NCI-H1105 (cell line): ENCODE measurements at places on chromosomes 1 and 21.

DNA sequence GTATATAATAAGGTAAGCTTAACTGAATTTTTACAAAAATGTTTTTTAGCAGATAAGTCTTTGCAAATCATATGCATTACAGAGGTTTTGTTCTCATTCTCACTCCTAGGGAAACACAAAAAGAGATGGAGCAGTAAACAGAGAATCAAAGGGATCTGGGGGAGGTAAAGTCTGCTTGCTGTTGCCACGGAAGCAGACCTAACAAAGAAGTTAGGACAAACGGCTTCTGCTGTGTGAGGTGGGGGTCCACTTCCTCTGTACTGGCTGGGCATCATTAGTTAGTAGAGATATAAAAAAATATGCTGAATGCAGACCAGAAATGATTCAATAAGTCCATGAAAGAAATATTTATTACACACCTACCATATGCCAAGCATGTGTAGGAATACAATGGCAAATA, 34.2 kb downstream of the GJA5 start:
- no peak for DNase-seq

DNA sequence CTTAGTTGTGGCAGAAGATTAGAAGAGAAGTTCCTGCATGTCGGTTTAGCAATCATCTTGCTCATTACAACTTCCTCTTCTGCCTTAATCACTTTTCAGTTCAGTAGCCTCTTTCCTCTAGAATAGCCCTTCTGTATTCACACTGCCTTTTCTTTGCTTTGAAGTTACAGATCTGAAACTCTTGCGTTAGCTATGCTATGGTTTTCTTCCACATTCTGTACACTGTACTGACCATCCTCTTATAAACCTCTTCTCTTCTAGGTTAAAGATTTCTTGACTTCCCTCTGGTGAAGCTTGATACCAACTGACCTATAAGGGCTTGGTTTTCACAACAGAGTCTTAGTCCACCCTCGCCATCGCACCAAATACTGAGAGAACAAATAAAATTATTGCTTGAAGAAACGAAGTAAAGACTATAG, 35.0 kb downstream of the C21orf91 start:
- no peak for DNase-seq

DNA sequence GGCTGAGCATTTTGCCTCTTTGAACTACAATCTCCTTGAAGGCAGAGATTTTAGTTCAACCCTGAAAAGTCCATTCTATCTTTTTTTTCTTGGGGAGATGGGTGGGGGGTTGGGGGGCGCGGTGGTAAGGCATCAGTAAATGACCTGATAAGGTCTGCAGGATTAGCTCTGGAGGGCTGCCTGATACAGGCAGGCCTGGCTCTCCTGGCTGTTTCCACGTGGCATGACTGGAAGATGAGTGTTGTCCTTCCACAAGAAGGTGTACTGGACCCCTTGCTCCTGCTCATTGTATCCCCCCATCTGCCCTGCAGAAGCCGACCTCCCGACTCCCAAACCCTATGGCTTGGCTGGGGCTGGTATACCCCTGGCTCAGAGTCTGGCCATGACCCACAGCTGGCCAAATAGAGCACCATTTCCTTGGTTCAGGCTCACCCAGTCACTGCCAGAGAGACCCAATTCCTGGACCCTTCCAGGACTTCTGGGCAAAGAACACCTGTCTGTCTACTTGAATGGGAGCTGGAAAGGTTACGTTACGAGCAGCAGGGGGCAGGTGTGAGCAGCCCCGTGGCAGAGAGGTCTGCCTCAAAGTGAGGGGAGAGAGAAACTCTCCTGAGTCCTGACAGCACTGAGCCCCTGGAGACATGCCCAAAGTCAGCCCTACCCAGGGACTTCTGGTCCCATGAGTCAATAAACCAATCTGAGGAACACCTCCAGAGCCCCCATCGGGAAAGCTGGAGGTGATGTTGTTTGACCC, 17.0 kb downstream of the DHRS3 start:
- DNase-seq, result no peak

DNA sequence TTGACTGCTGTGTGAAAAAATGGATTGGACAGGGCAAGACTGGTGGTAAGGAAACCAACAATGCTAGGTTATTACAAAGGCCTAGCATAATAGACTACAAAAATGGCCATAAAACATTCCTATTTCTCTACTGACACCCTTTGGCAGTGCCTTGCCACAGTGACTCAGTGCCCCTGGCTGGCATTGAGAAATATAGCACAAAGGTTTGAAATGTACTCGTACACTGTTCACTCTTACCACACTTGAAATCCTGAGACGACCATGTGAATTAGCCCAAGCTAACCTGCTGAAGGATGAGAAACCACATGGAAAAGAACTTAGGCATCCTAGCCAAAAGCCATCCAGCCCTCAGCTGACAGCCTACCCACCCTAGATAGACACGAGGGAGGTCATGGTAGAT, 149.8 kb upstream of the PALMD start:
- no peak for DNase-seq

DNA sequence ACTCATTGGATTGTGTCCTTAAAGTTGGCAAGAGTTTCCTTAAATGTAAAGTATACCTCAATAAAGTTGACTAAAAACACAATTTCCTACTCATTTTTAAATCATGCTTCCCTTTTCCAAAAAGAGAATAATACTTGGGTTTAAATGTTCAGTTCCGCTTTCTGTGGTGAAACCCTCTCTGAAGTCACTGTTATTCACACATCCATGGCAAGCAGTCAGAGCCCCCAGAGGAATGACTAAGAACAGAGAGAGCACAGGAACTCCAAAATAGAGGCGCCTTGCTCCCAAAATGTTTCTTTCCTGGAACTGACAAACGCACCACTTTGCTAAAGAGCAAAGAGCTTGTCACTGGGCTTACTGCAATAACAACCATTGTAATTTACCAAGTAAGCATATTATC, 142.5 kb downstream of the TIAM1 start:
- DNase-seq, result no peak

DNA sequence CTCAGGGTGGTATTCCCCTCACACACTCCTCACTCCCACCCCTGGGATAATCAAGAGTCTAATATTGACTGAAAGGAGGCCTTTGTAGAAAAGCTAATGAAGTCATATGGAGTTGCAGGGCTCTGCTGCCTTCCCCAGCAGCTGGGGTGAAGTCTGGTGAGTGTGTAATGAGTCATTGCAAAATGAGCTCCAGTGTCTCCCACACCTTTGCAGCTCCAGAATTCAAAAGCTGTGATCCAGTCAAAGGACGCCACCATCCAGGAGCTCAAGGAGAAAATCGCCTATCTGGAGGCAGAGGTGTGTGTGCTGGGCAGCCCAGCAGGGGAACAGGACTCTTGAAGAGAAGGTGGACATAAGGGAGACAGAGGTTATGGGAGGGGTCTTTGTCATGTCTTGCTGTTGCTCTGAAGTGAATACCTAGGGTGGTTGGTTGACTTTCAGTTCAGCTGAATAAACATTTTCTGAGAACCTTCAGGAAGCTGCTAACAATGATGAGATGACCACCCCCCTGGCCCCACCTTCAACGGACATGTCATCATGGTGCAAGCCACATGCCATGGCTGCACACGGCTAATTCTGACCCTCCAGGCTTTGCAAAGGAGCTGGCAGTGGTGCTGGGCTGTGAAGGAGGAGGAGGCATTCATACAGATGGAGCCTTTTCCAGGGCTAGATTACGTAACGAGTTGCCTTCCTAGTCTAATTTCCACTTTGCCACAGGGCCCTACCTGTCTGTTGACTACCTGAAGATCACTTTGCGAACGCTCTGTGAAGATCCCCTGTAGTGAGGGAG, 32.2 kb upstream of the SNX27 start:
- DNase-seq, result no peak

- no peak for DNase-seq
Observed at GRCh38 chr1:44598167-44598566, 76.1 kb downstream of the TMEM53 start.

DNA sequence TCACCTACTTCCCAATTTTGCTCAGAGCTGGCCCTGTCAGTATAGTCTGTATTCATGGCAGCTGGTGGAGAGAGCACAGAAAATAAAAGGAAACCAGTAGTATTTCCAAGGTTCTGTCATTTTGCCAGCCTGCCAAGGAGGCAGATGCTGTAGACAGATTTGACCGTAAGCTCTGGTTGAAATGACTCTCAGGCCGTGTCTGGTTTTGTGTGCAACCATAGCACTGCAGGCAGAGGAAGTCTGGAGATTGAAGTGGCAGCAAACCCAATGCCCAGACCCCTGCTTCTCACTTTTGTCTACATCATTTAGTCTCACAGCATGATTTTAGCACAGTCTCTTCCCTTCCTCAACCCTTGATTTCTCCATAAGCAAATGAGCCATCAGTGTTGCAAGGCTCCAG, 291.7 kb downstream of the PAPPA2 start:
- DNase-seq, result no peak

GRCh38 chr21:24316277-24316922, 1290.9 kb downstream of the MRPL39 start:
- no peak for DNase-seq

DNA sequence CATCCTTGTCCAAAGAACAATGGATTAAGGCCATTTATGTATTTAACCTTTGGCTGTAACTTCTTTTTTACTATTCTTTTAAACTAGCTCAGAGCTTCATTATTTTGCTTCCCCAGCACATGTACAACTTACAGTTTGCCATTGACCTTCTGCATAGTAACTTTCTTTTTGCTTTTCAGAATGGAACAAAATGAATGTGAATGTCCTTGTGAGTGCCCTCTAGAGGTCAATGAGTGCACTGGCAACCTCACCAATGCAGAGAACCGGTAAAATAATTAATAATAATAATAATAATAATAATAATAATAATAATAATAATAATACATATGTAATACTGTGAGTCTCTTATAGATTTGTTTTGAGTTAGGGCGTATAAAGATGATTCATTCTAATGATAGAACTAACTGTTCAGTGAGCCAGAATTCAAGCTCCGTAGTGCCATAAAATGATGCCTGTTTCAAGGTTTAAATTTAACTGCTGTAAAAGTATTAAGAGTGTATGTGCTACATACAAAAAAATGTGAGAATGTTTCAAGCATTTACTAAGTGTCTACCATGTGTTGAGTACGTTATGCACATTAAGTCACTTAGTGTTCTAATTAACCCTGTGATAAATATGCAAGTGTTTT, 69.0 kb upstream of the RAVER2 start:
- DNase-seq, result no peak

GRCh38 chr21:36134803-36135390, at the start of gene CBR3:
CBR3 (plus strand) TSS chr21:36135079; CDS start chr21:36135193, 114 bp downstream.
- DNase-seq, result no peak

- no peak for DNase-seq
Observed at GRCh38 chr1:47469390-47469759, 31.5 kb downstream of the FOXD2 start.

GRCh38 chr1:213571419-213571818, 416.4 kb upstream of the PROX1 start:
- no peak for DNase-seq

DNA sequence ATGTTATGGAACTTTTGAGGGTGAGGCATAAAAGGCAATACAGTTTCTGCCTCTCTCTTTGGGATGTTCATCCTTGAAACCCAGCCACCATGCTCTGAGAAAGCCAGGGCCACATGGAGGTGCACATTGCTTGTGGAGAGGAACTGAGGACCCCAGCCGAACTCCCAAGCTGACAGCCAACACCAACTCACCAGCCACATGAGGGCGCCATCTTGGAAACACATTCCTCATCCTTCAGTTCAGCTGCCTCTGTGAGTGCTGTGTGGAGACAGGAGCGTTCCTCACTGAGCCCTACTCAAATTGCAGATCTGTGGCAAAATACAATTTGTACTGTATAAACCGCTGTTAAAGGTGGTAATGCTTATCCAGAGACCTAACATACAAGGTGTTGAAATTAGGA, 137.5 kb downstream of the GABPA start:
- DNase-seq, result no peak

DNA sequence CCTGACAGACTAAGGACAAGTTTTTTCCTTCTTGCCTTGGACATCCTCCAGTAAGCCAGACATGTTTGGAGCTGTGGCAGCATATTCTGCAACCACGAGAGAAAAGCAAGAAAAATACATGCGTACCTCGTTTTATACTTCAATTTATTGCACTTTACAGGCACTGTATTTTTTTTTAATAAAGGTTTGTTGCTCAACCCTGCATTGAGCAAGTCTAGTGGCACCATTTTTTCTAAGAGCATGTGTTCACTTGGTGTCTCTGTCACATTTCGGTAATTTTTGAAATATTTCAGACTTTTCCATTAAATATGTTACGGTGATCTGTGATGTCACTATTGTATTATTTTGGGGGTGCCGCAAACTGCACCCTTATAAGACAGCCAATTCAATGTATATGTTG, 2.1 kb upstream of the SSX2IP start:
- DNase-seq, result no peak

- peak; percentile 83 for DNase-seq
Observed at GRCh38 chr1:89632657-89633247, at the start of gene LRRC8C. LRRC8C (plus strand) TSS chr1:89633120; CDS start chr1:89686474, 53,354 bp downstream.

GRCh38 chr1:12232221-12232620, 2.4 kb downstream of the VPS13D start:
- DNase-seq, result no peak

DNA sequence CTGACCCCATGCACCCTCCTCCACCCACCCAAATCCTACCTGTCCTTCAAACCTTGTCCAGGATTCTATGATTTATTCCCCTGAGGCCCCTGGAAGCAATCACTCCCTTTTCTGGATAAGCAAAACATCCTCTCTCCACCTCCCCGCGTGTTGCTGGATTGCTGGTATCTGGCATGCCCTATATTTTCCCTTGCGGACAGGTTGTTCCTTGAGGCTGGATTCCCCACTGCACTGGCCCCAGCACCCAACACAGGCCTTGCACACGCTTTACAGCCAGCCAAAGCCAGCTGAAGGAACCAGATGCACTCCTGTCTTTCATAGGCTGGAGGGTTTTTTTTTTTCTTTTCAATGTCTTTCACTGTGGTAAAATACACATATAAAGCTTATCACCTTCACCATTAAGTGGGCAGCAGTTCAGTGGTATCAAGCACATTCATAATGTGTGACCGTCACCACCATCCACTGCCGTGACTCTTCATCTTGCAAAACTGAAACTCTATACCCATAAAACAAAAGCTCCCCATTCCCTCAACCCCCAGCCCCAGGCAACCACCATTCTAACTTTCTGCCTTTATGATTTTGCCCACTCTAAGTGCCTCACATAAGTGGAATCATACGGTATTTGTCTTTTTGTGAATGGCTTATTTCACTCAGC, 50.9 kb downstream of the TOR1AIP2 start:
- DNase-seq, result no peak

GRCh38 chr1:172821609-172822274, 162.8 kb downstream of the FASLG start:
- no peak for DNase-seq

GRCh38 chr1:231020816-231021215, 19.2 kb downstream of the FAM89A start:
- DNase-seq, result no peak

GRCh38 chr1:7152655-7153054, 367.4 kb downstream of the CAMTA1 start:
- DNase-seq, result no peak

GRCh38 chr21:29349702-29350101, 51.0 kb downstream of the BACH1 start:
- peak; percentile 8 for DNase-seq

GRCh38 chr1:15350551-15351200, 59.0 kb upstream of the EFHD2 start:
- no peak for DNase-seq
